ENCODE measurements at places on chromosomes 1 and 21.
A peak's percentile ranks its signal among the peaks of the same experiment; 100 is the strongest.

DNA sequence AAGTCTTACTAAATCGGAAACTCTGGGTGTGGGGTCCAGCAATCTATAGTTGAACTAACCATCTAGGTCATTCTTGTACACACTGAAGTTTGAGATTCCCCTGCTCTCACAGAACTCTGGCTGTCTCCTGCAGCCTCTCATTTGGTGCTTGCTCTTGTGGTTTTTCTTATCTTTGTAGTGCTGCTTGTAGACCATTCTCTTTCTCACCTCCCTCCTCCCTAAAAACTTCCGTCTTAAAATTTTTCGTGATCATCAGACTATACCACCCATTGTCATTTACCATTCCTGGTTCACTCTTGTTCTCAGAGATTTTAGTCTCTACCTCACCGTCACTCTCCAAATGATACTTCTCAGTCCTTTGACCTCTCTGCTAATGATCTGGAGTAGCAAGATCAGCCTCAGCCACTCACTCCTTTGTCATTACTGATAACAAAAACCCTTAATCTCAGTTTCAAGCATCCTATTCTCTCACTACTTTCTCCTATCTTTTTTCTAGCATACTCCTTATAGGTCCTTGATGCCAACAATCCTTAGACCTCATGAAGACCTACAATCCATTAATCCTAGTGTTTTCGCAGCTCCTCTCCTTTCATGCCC, 13.0 kb upstream of the EPHX4 start:
- DNase-seq = no peak

DNA sequence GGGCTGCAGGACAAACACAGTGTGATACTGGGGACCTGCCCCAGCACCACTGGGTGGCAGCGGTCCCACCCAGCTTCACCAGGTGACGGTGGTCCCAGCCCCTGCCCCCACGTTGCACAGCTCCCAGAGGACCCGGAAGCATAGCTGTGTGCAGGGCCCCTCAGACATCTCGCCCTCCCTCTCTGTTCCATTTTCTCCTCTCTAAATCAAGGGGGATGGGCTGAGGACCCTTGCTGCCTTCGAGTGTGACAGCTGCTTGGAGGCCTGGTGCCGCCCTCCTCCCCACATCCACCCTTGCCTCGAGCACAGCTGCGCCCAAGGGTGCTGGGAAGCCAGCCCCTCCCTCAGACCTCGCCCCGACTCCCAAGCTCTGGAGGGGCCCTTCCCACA, 16.1 kb upstream of the LRRC3 start:
- DNase-seq = no peak

GRCh38 chr21:27804515-27804914, 837.6 kb upstream of the ADAMTS5 start:
- DNase-seq = no peak

DNA sequence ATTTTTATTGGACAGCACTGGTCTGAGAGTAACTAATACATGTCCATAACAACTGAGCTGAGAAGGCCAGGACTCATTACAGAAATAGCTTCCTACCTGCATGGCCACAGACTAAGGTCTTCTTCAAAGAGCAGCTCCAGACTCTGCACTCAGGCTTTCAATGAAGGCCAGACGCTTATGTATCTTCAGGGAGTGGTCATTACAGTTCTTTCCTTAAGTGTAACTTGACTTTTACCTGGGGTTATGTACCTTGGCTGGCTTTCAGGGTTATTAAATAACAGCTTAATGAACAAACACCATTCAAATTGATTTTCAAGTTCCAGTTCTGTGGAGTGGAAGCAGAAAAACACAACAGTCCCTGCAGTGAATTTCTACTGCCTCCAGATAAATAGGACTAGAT, 23.8 kb upstream of the SLC22A15 start:
- DNase-seq = no peak

DNA sequence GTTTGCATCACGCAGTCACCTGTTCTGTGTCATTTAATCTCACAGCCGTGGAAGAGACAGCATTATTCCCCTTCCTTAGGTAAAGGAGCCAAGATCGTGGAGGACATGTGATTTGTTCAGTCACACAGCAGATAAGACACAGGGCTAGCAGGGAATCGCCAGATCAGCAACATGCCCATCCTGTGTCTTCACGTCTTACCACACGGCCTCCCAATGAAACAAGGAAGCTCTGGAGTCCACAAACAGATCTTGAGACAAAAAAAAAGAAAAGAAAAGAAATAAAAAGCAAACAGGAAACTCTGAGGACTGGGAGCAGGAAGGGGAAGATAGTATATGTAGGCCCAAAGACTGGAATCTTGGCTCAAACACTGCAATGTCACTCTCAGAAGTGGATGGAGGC, 155.3 kb downstream of the ADSS2 start:
- no peak for DNase-seq

DNA sequence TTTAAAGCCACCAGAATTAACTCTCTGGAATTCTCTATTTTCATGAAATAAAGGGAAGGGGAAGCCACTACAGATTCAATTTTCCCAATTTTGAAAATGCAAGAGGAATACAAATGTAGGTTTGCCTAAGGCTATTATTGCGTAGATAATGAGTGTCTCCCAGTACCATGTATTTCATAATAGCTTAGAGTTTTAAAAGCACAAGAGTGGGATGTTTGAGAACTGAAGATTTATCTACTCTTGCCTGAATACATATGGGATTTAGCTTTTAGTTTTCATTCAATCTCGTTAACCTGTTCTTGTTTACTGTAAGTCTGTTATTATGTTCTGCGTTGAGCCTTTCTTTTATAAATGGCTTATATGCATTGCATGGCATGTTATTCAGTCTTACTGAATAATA, 795.1 kb downstream of the BRINP3 start:
- DNase-seq = no peak

DNA sequence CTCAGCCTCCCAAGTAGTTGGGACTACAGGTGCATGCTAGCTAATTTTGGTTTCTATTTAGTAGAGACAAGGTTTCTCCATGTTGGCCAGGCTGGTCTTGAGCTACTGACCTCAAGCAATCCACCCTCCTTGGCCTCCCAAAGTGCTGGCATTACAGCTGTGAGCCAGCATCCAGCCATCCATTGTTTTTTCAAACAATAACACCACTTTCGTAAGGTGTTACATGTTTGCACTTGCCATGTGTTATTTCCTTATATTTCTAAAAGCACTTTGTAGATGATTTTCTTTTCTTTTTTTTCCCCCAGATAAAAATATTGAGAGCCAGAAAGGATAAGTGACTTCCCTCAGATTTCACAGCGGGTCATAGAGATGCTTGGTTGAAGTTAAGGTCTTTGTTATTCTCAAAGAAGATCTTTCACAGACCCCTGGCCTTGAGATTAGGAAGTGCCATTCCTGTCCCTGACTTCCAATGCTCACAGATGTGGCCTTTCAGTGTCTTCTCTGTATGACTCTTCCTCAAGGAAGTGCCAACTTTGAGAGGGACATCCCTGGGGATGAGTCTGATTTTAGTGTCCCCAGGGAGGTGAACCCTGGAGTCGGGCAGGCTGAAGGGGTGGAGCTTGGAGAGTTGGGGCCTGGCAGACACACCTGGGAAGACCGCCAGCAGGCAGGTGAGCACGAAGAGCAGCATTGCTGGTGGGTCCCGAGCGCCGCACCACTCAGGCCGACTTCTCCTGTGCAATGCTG, 6.3 kb downstream of the PIGR start:
- no peak for DNase-seq

- peak; percentile 55 for DNase-seq
Measured at GRCh38 chr1:181390410-181391077, 92.8 kb upstream of the CACNA1E start.

GRCh38 chr1:208318150-208318734, 74.1 kb upstream of the PLXNA2 start:
- DNase-seq = peak; percentile 40

DNA sequence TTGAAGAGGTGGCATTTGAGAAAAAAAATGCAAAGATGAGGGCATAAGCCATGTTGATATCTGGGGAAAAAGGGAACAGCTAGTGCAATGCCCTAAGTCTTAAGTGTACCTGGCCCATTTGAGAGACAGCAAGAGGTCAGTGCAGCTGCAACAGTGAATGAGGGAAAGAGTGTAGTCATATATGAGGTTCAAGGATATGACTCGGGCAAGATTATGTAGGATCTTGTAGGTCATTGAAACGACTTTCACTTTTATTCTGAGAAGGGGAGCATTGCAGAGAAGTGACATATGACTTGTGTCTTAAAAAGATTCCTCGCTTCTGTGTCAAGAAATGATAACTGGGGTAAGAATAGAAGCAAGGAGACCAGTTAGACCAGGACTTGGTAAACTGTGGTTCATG, 31.0 kb downstream of the NTMT2 start:
- no peak for DNase-seq

DNA sequence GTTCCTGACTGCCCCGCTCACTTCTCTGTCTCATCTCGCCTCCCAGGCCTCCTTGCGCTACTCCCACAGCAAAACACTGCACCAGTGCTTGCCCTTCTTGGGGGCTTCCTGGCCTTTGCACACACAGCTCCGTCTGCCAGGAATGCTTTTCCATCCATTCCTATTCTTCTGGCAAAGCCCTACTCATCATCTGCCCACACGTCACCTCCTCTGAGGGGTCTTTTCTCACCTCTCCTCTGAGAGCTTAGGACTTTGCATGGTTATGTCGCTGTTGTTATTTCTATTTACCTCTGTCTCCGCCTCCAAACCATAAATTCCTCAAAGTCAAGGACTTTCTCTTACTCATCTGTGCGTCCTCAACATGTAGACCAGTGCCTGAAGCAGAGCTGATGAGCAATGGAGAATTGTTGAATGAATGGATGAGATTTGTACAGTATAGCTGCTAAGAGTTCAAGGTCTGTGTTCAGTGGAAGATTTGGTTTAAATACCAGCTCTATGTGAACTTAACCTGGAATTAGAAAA, 26.4 kb upstream of the BTG2 start:
- DNase-seq = no peak

GRCh38 chr1:246215510-246215903, 291.6 kb downstream of the SMYD3 start:
- DNase-seq = no peak

- DNase-seq = peak; percentile 31
Measured at GRCh38 chr1:50967416-50968157, 2.5 kb upstream of the CDKN2C start.

GRCh38 chr1:198544265-198544664, 3.8 kb upstream of the ATP6V1G3 start:
- no peak for DNase-seq

DNA sequence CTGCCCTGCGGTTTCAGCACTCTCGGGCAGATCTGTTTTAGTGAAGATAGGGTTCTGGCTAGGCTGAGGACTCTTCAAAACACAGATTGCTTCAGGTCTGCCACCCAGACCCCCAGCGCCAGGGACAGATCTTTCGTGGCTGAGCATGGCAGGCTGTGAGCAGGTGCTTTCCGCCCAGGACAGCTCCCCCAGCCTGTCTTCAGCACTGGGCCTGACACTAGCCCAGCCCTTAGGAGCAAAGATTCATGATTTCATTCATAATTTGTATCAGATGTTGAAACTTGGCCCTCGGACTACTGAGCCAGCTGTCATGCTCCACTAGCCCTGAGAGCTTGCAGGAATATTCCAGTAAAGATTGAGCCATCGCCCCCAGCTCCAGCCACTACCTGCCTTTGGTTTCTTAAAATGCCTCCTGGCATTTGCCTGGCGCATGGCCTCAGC, 5.9 kb downstream of the ADPRS start:
- peak; percentile 15 for DNase-seq

GRCh38 chr1:229420765-229421164, 13.1 kb downstream of the ACTA1 start:
- DNase-seq = no peak

DNA sequence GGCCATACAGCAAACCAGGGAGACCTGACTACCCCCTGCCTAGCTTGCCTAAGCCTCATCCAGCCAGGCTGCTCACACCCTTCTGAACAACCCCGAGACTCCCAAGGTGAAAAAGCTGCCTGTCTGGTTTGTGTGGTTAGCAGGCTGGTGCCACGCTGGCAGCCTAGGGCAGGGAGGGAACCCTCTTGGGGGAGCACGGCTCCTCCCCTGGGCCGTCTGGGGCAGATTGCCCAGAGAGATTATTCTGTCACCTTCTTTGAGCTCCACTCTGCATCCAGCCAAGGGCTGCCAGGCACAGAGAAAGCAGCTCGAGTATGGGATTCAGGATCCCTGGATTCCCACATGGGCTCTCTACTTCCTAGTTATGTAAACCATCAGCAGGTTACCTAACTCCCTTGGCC, 27.5 kb upstream of the TCEA3 start:
- DNase-seq = peak; percentile 51

DNA sequence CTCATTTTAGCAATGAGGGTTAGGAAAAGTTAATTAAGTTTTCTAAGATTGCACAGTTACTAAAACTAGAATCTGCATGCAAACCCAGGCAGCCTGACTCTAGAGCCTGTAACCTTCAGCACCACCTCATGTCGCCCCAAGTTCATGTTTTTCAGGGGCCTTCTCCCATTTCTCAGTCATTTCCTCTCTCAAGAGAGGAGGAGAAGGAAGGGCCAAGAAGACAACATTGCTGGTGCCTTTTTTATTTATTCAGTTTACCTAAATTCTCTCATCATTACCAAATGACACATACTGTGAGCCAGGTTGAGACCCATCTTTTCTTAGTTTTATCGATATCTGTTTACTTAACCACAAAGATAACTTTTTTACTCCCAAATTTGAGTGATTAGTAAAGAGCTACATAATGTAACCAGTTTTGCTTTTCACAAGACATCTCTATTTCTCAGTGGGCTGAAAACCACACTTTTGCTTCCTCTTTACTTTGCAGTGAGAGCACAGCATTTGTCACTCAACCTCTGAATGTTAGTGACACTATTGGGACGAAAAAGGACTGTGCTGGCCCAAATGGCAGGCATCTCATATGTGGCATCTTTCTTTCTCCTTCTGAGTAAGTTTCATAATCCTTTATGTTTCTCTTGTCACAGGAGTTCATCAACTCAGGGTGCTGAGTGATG, at the start of gene CD101:
Gene CD101 (plus strand): TSS at position 507 of the 674 bp plus-strand sequence. CDS start 58 bp downstream, at position 565.
- DNase-seq = no peak

- no peak for DNase-seq
Measured at GRCh38 chr1:16296643-16297042, 55.6 kb downstream of the FBXO42 start.

- DNase-seq = peak; percentile 50
Measured at GRCh38 chr1:55480029-55480795, 265.0 kb upstream of the USP24 start.

GRCh38 chr1:22914633-22915217, 57.9 kb downstream of the LACTBL1 start:
- DNase-seq = no peak

DNA sequence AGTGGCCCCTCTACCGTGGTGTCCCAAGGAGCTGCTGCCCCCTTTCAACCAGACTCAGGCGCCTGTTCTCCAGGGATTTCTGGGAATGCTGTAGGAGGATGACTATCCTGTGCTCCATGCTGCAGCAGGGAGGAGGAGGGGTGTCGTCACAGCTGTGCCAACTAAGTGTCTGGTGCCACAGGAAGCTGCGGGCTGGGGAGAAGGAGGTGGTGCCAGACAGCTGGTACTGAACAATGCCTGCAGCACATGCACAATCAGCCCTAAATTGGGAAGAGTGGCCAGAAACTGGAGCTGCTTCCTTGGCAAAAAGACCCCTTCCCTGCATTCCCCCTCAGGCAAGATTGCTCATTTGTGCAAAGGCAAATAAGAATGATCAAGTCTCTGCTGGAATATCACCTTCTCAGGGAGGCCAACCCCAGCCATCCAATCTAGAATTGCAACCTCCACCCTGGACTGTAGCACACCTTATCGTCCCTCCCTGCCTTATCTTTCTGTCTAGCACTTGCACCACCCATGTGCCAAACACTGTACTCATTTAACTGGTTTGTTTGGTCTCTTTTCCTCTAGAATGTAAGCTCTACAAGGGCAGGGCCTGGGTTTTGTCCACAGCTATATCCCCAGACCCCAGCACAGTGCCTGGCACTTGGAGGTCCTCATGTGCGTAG, 33.3 kb downstream of the LAMB3 start:
- no peak for DNase-seq
